ENCODE measurements at places on chromosomes 12 and 14.
A peak's percentile ranks its signal among the peaks of the same experiment; 100 is the strongest.

DNA sequence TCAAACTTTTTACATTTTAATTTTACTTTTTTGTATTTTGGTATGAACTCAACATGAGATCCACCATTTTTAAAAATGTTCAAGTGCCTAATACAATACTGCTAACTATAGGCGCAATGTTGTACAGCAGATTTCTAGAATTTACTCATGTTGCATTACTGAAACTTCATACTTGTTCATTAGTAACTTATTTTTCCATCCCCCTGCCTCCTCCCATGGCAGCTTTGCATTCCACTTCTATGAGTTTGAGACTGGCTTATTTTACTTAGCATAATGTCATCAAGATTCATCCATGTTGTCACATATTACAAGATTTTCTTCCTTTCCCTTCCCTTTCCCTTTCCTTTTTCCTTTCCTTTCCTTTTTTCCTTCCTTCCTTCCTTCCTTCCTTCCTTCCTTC, 825.9 kb downstream of the SLC16A7 start:
- peak; percentile 36 for DNase-seq

- no peak for DNase-seq
Measured at GRCh38 chr12:117641885-117642284, 280.5 kb upstream of the NOS1 start.

DNA sequence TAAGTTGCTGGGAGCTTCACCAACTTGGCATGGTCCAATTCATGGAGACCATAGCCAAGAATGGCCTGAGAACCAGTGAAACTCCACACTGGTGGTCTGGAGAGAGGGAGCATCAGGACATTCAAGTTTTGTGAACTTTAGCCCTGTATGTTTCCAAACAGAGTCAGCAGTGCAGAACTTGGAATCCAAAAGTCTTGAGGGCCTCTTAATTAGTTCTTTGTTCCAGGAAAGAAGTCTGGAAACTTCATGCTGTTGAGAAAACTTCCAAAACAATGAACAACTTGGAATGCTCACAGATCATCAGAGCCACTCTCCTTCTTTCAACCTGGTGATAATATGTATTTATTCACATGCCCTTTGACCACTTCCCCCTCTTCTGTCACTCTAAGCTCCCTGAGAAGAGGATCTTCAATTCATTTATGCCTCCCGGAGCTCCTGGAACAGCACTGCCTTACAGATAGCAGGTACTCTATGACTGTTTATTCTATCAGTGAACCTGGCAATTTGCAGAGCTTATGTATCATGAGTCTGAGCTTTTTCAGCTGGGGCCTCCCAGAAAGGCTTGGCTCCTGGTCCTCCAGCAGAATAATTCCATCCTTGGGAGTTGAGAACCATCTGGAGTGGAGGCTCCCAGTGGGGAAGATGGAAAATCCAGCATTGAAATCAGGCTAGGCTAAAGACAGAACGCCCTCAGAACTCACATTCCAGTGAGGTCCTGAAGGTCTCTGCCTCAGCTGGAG, 191.4 kb downstream of the KTN1 start:
- DNase-seq = no peak

DNA sequence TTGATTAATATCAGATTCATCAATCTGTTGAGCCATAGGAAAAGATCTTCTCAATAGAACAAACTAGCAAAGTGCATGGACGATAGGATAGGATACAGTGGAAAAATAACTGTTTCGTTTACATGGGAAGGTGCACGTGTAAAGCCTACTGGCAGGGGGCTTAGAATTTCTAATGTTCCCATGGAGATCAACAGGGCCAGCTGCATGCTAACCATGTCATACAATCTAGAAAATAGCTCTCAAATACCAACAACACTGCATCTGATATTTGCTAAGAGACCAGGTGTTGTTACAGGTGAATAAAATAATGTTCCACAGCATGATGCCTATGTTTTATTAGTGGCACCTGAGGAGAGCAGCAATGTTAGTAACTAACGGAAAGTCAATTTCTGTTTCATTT, 72.5 kb downstream of the ACSS3 start:
- DNase-seq = no peak

- no peak for DNase-seq
Measured at GRCh38 chr14:94394025-94394493, 5.7 kb upstream of the SERPINA1 start.

DNA sequence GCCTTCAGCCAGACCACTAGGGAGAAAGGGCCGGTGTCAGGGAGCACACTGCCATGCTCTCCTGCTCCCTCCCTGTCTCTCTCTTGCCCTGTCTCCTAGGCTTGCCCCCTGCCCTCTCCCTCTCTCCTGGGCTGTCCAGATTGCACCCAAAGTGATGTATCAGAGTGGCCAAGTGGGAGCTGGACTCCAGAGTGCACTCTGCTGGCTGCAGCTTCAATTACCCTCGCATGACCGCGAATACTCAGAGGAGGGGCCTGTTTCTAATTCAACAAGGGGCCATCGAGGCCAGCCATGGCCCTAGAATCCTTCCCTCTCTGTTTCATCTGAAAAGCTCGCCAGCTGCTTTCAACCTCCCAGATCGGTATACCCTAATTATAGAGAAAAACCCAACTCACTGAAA, 206.4 kb upstream of the FKBP4 start:
- DNase-seq = no peak

Data from kidney glomerular epithelial cell (primary cell).